ENCODE measurements at places on chromosomes 3 and 15.

- H3K4me1 ChIP-seq, result peaks cover 40% of the 10 kb centered on the region
- H3K27me3 ChIP-seq, result peaks cover 58% of the 10 kb centered on the region
- no peaks in the 10 kb centered on the region for H3K36me3 ChIP-seq
- peak; percentile 18 for DNase-seq
Measured at GRCh38 chr15:40925863-40926658, 3.1 kb upstream of the DLL4 start.

- H3K4me1 ChIP-seq, result no peaks in the 10 kb centered on the region
- H3K4me3 ChIP-seq, result no peak overlapping the region
- no peak overlapping the region for H3K27ac ChIP-seq
- no peaks in the 10 kb centered on the region for H3K27me3 ChIP-seq
- H3K36me3 ChIP-seq, result no peaks in the 10 kb centered on the region
- DNase-seq, result no peak
Measured at GRCh38 chr3:104385421-104385820, 981.3 kb upstream of the ALCAM start.

DNA sequence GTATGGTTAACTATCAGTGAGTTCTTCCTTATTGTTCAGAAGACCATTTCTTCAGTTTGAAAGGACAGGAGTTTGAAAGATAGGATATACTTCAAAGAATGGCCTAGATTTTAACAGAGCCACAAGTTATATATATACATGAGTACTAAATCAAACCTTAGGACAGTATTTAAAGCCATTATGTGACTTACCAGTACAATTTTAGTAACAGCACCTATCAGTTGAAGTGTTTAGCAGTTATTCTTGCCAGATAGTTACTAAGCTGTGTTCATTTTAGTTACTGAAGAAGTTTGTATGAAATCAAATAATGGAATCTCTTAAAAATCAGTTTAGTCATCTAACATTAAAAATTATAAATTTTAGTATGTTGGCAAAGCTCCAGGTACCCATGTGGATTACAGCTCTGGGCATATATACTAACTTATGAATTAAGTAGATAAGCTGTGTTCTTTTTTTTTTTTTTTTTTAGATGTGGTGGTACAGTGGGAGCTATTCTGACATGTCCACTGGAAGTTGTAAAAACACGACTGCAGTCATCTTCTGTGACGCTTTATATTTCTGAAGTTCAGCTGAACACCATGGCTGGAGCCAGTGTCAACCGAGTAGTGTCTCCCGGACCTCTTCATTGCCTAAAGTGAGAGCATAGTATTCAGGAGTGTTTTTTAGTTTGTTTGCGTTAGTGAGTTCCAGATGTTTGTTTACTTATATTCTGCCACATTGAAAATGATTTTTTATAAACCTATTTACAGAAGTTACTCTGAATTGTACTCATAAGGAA is 14.6 kb downstream of the SLC25A36 start:
- H3K36me3 ChIP-seq, result peaks cover 23% of the 10 kb centered on the region
- no peak overlapping the region for H3K27ac ChIP-seq
- peaks cover 21% of the 10 kb centered on the region for H3K4me1 ChIP-seq
- no peak for DNase-seq
- H3K4me3 ChIP-seq, result no peak overlapping the region
- no peaks in the 10 kb centered on the region for H3K27me3 ChIP-seq

DNA sequence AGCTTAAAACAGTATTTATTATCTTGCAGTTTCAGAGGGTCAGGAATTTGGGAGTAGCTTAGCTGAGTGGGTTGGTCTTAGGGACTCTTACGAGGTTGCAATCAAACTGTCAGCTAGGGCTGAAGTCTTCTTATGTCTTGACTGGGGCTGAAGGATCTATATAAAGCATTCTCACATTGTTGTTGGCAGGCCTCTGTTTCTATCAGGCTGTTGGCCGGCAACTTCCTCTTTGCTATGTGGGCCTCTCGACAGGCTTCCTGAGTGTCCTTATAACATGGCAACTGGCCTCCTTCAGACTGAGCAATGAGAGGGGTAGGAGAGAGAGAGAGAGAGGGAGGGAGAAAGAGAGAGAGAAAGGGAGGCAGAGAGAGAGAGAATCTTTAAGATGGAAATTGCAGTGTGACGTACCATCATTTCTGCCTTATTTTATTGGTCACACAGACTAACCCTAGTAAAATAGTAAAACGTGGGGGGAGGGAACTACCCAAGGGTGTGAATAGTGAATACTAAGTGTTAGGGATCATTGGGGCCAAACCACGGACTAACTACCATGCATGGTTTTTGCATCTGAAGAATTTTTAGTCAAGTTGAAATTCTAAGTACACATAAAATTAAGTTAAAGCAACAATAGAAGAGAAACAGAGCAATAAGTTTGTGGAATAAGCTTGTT is 16.1 kb downstream of the FGF7 start:
- no peaks in the 10 kb centered on the region for H3K36me3 ChIP-seq
- no peak for DNase-seq
- no peaks in the 10 kb centered on the region for H3K4me1 ChIP-seq

GRCh38 chr3:114218006-114218405 is 19.4 kb downstream of the ZNF80 start:
- no peak overlapping the region for H3K4me3 ChIP-seq
- no peak overlapping the region for H3K27ac ChIP-seq
- no peaks in the 10 kb centered on the region for H3K27me3 ChIP-seq
- no peak for DNase-seq

GRCh38 chr3:177401375-177401774 is 204.1 kb upstream of the TBL1XR1 start:
- H3K27ac ChIP-seq, result no peak overlapping the region
- DNase-seq, result no peak
- H3K27me3 ChIP-seq, result no peaks in the 10 kb centered on the region
- no peaks in the 10 kb centered on the region for H3K36me3 ChIP-seq
- H3K4me3 ChIP-seq, result no peak overlapping the region
- no peaks in the 10 kb centered on the region for H3K4me1 ChIP-seq
